ENCODE measurements at places on chromosomes 12 and 14.

GRCh38 chr12:52523824-52524223, 3.6 kb upstream of the KRT5 start:
- no peak for DNase-seq

DNA sequence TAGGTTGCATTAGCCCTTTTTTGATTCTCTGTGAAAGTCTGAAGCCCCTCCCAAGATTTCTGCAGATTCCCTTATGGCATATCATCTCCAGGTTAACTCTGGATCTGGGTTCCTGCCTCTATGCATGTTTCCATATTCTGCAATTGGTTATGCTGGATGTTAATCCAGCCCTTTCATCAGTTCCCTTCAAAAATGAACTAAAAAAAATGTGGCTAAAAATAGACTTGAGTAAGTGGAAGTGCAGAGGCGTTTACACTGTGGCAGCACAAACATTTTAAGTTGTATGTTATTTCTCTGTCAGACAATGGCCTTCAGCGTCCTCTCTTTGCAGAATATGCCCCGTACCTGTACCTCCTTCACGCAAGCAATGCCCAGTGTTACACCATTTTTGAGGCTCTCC, 11.4 kb downstream of the MGST1 start:
- no peak for DNase-seq

DNA sequence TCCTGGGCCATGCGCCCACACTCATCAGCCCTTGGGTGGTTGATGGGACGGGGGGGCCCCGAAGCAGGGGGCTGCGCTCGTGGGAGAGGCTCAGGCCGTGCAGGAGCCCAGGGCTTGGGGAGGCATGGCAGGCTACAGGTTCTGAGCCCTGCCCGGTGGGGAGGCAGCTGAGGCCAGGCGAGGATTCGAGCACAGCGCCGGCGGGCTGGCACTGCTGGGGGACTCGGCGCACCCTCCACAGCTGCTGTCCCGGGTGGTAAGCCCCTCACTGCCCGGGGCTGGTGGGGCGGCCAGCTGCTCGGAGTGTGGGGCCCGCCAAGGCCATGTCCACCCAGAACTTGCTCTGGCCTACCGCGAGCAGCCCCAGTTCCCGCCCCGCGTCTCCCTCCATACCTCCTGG, 295.8 kb upstream of the SEL1L start:
- no peak for DNase-seq

DNA sequence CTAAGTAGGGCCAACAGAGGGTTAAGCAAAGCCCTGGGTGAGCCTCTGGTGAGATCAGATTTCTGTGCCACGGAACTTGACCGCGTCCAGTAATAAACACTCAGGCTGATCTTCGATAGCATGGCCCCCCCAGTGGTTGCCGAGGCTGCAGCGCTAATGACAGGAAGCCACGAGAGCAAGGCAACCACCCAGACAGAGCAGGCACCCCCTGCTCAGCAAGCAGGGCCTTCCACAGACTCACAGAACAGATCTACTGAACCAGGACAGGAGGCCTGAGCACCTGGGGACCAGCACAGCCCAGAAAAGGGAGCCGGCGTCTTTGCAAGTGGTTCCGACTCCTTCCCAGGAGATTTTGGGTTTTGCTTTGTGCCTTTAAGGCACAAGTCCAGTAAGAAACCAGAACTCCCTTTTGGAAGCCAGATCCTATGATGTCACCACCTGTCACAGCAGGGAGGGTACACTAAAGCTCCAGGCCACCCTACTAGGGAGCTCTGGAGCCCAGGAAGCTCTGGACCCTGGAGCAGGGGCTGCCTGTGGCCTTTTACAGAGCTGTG, 42.3 kb downstream of the BCL11B start:
- no peak for DNase-seq

DNA sequence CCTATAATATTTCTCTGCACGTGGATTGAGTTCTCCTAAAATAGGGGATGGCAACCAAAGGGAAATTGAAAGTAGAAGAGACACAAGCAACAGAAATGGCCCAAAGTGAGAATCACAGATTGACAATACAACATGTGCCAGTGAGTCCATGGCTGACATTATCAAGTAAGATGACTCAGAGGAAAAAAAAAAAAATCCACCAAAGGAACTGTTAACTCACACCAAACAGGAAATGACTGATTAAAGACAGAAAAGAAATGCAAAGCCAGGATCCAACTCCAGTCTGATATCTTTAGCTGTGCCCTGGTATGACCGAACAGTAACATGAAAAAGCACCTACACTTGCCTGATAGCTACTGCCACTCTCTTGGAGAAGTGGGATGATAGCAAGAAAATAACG, 485.0 kb downstream of the PRKD1 start:
- no peak for DNase-seq

All from NCI-H146 (cell line).